ENCODE measurements at places on chromosomes 16 and 17.

- DNase-seq: no peak
These were observed 74.1 kb downstream of the NTN1 start for GRCh38 chr17:9095390-9095789.

- no peak for DNase-seq
These were observed 37.5 kb downstream of the MPRIP start for GRCh38 chr17:17079761-17080160.

- no peak for DNase-seq
These were observed 561 bp downstream of the AXIN1 start for GRCh38 chr16:351804-352520.

GRCh38 chr16:56877486-56878182 is 12.6 kb downstream of the SLC12A3 start:
- DNase-seq: no peak

- no peak for DNase-seq
These were observed 44.1 kb upstream of the RPL38 start for GRCh38 chr17:74159226-74159840.

- DNase-seq: no peak
These were observed 40.8 kb upstream of the VPS4A start for GRCh38 chr16:69270395-69270794.

DNA sequence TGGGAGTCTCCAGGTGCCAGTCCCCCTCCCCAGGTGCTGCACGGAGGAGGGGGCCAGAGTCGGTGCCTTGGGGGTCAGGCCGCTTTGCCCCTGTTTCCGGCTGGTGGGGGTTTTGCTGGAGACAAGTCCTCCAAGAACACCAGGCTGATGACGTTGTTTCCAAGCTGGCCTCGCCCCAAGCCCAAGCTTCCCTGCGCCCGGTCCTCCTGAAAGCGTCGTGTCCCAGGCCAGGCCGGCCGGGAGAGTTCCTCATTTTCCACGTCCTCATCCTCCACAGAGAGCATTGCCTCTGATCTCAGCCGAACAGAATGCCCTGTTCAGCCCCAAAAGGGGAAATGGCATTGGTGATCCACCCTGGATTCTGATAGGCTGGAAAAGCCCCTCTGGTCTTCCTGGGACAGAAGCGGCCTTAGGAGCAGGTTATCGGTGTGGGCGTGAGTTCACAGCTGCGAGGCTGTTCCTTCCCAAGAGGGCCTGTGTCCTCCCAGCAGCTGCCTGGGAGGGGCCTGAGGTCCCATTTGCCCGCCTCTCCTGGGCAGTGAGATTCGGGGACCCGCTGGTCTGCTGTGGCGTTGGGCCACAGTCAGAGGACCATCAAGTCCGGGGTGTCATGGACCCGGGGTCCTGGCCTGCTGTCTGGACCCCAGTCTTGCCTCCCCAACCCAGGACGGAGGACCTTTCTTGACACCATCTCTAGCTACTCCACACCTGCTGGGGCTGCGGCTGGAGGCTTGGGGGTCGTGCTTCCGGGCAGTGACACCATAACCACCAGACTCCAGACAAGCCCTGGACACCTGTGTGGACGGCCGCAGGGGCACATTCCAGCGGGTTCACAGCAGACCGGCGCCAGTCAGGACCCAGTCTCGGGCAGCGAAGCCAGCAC is 7.1 kb downstream of the SOX8 start:
- no peak for DNase-seq
